ENCODE measurements at places on chromosomes 2 and 18. TPM values are rescaled to one million over a fixed set of nuclear protein-coding genes. Genes with fewer than 3 reads are reported as not detected.

DNA sequence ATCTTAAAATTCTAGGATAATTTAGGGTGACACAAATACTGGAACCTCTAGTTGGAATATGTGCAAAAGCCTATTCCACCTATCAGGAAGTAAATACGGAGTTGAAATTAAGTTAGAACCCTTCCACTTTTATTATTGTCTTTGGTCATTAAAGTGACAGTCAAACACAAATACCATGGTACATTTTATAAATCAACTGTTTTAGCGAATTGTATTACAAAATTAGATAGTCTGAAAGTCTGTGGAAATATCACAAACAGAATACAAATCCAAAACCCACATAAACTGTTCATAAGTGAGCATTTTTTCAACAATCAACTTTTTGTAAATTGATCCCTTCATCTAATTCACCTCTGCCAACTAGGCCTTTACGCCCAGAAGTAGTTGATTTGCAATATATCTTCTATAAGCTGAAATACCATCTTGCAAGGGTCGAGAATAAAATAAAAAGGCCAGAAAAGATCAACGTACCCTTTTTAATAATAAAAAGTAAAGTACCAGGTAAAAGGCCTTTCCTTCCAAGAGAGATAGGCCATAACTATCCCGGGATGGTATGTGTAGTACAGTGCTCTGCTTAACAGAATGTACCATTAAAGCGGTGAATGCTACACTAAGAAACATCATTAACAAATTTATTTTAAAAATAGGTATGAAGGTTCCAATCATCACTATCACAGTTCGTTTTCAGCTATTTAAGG lies 1.3 kb downstream of the USP34 start:
- peak overlapping the region; percentile 94 for H3K4me3 ChIP-seq
- H3K27ac ChIP-seq, result peak overlapping the region; percentile 95
- DNase-seq, result no peak
- H3K36me3 ChIP-seq, result peaks cover 9% of the 10 kb centered on the region
- H3K4me1 ChIP-seq, result peaks cover 24% of the 10 kb centered on the region

- H3K36me3 ChIP-seq, result peaks cover 30% of the 10 kb centered on the region
- peaks cover 6% of the 10 kb centered on the region for H3K4me1 ChIP-seq
- no peaks in the 10 kb centered on the region for H3K27me3 ChIP-seq
These were observed 74.1 kb downstream of the PIK3C3 start for GRCh38 chr18:42029092-42029491.

GRCh38 chr18:46260016-46260878 lies 156.1 kb downstream of the HAUS1 start:
- H3K36me3 ChIP-seq, result peaks cover 57% of the 10 kb centered on the region
- no peaks in the 10 kb centered on the region for H3K27me3 ChIP-seq
- DNase-seq, result no peak
- H3K4me1 ChIP-seq, result peaks cover 45% of the 10 kb centered on the region
- H3K4me3 ChIP-seq, result no peak overlapping the region
- no peak overlapping the region for H3K27ac ChIP-seq

GRCh38 chr18:49368876-49369440 lies 91.5 kb downstream of the DYM start:
- H3K36me3 ChIP-seq, result peaks cover 16% of the 10 kb centered on the region
- H3K4me3 ChIP-seq, result no peak overlapping the region
- H3K27me3 ChIP-seq, result no peaks in the 10 kb centered on the region
- no peak overlapping the region for H3K27ac ChIP-seq
- H3K4me1 ChIP-seq, result no peaks in the 10 kb centered on the region
- no peak for DNase-seq

GRCh38 chr18:42446195-42446594 lies 491.2 kb downstream of the PIK3C3 start:
- no peak overlapping the region for H3K4me3 ChIP-seq
- H3K36me3 ChIP-seq, result no peaks in the 10 kb centered on the region
- H3K27me3 ChIP-seq, result no peaks in the 10 kb centered on the region
- H3K4me1 ChIP-seq, result no peaks in the 10 kb centered on the region
- H3K27ac ChIP-seq, result no peak overlapping the region

DNA sequence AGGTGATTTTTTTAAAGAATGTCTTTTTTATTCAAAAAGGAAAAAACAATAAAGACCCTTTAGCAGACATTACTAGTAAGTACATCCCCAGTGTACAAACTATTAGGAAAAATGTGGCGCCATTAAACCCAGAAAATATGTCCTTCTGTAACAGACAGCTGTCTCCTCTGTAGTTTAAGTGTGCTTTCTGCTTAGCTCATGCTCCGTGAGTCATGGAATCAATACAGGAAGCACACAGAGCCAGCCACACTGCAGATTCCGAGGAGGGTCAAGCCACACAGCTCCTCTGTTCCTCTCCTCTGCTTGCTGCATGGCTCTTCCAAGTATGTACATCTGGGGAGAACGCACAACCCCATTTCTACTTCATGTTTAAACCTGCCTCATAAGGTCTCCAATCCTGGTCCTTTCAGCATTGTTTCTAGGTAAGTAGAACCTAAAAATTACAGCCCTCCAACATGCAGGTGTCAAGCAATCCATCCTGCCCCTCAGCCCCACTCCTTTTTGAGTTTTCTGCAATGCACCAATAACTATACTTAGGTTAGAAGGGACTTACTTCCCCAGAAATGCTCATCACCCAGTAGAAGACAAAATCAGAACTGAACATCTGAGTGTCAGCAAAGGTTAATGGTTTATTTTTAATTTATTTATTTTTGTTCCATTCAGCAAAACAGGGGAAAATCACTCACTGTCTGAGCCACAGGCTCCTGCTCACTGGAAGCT lies 37.5 kb downstream of the ACVR1 start:
- peak overlapping the region; percentile 7 for H3K27ac ChIP-seq
- H3K36me3 ChIP-seq, result peaks cover 7% of the 10 kb centered on the region
- no peak overlapping the region for H3K4me3 ChIP-seq
- DNase-seq, result no peak
- peaks cover 26% of the 10 kb centered on the region for H3K4me1 ChIP-seq
- H3K27me3 ChIP-seq, result no peaks in the 10 kb centered on the region

- peaks cover 2% of the 10 kb centered on the region for H3K36me3 ChIP-seq
- peaks cover 62% of the 10 kb centered on the region for H3K4me1 ChIP-seq
- H3K27me3 ChIP-seq, result peaks cover 86% of the 10 kb centered on the region
- H3K27ac ChIP-seq, result peak overlapping the region; percentile 34
- DNase-seq, result peak; percentile 62
- peak overlapping the region; percentile 84 for H3K4me3 ChIP-seq
These were observed 1.5 kb downstream of the GAD1 start for GRCh38 chr2:170818036-170818751.

Gene CGREF1
- total RNA-seq, result 1.6 TPM

Gene CXCR1
- 0.14 TPM for total RNA-seq

Gene TACR1
- total RNA-seq, result not detected

Gene KCNJ3
- not detected for total RNA-seq

Data from activated naive CD8-positive, alpha-beta T cell treated with anti-CD3 and anti-CD28 coated beads, Interleukin-2, amount 10 ng/mL, durations not matched to agents 7 days and 5 days (primary cell).